Islet precursor cell (in vitro differentiated cells): ENCODE measurements at places on chromosomes 5 and 9.
A peak's percentile ranks its signal among the peaks of the same experiment; 100 is the strongest.

DNA sequence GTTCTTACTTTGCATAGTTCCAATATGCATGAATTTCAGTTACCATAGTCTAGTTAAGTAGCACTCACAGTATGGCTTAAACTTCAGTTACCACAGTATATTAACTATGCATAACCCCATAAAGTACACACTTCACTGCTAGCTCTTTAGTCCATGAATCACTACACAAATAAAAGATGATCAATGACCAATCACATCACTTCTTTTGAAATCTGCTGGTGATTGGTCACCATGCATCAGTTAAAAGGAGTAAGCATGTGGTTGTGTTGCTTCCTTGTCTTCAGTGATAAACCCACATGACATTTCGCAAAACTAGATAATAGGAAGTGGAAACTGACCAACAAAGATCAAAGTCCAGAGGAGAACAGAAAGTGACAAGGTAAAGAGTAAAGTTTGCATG, 79.0 kb downstream of the TAF11L14 start:
- no peak for DNase-seq

DNA sequence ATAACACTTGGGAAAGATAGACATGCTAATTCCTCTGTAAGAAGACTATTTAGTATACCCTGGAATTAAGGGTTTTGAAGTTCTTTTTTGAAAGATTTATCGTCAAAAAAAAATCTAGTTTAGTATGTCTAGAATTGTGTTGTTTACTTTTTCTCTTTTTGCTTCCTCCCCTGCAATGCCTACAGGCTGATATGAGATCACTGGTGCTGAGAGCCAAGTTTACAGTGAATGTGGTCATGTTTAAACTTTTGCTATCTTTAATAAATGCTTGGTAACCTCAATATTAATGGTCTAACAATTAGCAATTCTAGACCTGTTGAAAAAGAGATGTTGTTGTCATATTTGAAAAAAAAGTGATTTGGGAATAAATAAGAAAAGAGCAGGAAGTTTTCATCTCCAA, 86.1 kb downstream of the CWC27 start:
- no peak for DNase-seq

DNA sequence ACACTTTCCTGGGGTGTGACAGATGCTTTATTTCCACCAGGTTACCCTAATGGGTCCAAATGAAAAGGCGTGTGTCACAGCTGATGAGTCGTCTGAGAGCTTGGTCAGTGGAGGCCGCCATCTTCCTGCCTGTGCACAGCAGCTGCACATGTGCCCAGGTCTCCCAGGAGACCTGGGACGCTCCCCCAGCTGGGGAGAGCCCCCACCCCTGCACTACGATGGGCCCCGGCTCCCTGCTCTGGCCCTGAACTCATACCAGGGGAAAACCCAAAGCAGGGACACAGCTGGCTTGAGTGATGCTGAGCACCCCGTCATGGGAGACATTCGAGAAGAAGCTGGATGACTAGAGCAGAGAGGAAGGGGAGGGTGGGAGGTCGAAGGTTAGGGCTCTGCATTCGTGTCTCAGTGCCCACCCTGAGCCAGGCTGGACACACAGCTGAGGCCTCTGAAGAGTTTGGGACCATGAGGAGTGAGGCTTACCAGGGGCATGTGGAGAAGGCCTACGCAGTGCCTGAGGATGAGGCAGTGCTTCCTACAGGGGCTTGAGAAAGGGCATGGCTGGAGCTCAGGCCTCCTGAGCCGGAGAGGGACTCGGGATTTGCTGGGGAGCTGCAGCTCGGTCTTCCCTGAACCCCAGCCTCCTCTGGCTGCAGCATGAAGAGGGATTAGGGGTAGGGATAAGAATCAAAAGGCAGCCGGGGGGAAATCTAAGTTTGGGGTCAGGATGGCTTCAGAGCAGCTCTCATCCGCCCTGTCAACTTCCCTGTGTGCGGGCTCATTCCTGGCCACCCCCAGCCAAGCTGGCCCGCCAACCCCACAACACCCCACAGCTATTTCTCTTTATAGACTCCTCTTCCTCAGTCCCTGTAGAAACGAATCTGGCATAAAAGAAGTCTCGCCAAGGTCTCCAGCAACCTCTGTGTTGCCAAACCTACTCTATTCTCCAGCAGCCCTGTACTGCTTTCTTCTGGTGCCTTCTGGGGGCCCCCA, 42.2 kb upstream of the RNU6ATAC start:
- peak; percentile 38 for DNase-seq

DNA sequence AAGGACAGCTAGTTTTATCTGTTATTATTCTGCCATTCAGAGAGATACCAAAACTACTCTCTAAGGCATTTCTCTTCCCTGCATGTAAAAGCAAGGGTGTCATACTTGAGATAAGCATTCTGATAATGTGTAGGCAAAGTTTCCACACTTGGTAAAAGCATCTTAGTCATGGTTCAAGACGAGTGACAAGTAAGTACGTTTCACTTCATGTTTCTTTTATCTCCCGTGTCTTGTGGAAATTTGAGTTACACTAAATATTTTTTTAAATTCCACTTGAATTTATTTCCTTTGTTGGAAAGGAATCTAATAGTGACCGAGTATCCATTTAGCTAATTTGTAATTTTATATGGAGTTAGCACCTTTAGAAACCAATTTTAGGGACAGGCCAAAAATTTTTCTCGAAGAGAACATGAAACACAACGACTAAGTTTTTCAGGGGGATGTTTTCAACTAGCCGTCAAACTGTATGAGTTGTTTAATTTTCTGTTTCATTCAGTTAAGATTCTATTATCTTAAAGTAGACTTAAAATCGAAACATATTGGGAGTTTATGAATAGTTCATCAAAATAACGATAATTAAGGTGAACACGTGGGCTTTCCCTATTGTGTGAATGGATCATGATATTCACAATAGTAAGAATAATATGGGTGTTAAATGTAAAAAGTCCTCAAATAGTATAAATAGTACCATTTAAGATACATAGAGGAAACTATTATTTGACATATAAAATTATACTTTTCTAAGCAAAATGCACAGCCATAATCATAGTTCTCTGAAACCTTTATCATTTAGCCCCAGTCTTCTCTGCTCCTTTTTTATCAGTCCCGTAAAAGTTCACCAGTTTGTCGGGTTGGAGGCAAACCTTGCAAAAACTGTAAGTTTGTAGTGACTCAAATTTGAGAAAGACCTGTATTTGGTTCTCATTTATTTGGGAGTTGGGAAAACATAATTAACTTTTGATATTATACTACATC, 1.6 kb downstream of the RFESD start:
- DNase-seq, result no peak

DNA sequence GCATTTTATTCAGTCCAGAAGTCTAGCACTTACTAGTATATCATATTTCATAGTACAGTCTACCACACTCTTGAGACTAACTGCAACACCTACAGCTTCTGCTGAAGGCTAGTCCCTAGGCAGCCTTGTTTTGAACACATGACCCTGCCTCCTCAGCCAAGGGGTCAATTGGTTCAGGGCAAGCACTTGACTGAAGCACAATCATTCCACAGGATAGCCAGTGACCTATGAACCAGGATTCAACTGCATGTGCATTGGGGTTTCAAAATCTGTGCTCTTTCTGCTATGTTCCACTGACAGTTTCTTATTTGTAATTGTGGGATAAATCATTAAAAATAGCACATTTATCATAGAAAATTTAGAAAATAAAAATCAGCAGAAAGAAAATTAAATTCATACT, 186.8 kb downstream of the TMEM161B start:
- DNase-seq, result no peak

DNA sequence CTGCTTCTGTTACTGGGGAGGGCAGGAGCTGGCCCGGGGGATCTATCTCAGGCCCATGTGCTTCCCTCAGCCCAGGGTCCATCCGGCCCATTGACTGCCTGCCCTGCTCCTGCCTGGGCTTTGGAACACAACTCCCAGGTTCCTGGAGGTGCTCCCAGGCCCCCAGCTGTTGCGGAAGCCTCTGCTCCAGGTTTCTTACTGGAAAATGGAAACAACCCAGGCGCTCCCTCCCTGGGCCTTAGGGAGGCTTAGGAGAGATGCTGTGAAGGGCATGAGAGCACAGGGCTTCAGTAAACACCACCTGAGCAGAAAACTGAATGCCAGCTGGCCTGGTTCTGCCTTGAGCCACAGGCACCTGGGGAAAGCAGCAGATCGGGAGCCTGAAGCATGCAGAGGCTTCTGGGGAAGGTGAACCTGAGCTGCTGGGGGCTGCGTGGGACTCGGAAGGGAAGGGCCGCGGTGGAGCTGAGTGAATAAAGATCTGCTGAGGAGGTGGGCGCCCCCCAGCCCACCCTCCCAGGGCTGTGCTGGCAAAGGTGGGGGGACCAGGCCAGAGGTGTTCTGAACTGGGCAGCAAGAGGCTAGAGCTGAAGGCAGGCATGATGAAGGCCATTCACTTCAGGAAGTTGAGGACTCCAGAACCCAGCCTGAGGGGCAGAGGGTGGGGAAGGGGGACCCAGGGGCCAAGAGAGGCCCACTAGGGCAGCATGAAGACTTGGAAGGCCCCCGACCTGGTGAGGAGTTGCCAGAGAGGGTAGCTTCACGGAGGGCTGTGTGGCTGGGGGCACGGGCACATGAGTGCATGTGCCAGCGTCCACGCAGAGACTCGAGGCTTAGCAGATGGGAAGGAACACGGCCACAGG, 64.8 kb downstream of the SHB start:
- no peak for DNase-seq

- no peak for DNase-seq
Observed at GRCh38 chr5:33894566-33894965, 2.8 kb upstream of the ADAMTS12 start.

GRCh38 chr5:44568519-44568918, 179.3 kb upstream of the FGF10 start:
- DNase-seq, result no peak
